ENCODE measurements at places on chromosomes 7 and 10.

- DNase-seq = no peak
These were observed 89.0 kb downstream of the PPP1R9A start for GRCh38 chr7:94996369-94996768.

DNA sequence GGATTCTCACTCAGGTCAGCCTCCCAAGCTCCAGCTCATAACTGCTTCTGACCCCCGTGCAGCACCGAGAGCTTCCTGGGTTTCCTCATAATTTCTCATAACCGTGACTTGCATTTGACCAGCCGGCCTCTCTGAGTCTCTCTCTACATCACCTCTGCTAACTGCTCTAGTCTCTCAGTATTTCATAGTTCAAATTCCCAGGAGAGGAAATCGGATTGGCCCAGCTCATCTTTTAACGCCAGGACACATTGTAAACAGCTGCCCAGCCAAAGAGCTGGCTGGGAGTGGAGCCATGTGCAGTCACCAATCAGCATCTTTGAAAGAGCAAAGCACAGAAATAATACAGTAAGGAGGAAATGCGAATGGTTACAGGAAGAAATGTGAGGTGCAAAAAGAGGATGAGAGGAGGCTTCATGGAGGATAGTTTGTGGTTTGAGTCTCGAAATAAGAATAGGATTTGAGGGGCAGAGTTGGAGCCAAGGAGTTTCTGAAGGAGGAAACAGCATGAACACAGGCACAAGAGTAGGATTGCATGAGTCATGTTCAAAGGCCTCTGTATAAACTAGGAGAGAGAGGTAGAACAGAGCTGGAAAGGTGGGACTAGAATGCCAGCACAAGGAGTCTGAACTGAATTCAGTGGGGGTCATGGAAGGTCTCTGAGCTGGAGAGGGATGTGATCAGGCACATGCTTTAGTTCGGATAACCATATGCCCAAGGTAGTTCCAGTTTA lies 15.2 kb upstream of the LBX1 start:
- no peak for DNase-seq

- no peak for DNase-seq
These were observed 88.7 kb downstream of the COBL start for GRCh38 chr7:51227861-51228260.

DNA sequence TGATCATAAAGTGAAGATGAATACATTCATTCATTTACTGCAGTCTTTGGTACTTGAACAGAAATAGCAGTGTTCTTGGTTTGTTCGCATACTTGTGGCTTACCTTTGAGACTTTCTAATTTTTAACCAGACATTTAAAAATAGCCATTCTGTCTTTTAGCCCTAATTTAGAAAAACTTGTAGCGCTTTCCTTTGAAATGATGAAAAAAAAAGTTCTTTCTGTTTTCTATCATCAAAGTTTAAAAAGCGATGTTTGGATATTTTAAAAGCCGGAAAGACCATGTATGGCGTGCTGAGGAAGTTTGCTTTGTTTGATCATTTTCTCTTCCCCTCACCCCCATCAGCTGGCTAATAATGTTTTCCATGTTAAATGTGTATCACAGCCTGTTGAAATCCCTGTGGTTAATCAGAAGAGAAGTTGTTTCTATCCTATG lies 116.3 kb downstream of the CUX1 start:
- no peak for DNase-seq

DNA sequence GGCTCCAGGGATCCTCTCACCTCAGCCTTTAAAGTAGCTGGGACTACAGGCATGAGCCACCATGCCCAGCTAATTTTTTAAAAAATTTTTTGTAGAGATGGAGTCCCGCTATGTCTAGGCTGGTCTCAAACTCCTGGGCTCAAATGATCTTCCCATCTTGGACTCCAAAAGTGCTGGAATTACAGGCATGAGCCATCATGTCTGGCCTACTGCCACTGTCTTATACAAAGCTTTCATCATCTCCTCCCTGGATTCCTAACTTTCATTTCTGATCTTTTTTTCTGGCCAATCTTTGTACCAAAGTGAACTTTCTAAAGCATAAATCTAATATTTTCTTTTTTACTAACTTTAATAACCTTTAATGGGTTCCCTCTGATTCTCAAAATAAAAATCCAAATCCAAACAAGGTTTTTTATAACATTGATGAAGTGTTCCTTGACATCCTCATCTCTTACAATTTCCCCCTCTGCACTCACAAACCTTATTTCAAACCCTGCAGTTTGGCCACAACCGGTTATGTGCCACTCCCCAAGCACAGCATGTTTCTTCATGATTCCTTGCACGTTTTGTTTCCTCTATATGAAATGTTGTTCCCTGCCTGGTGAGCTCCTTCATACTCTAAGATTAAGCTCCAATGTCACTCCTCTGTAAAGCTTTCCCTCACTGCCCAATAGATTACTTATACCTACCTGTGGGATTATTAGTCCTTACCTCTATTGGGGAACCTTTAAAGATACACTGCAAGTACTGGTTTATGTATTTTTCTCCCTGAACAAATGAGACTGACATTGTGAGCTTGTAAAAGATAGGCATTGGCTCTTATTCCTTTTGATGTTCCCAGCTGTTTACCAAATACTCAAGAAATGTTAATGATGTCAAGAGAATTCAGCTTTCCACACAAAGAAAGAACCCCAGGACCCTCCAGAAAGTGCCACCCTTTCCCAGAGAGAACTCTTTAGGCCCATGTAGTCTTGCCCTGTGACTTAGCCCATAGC lies 101.7 kb downstream of the HOXA1 start:
- DNase-seq = no peak

GRCh38 chr10:72601144-72601543 lies 24.7 kb downstream of the MICU1 start:
- DNase-seq = no peak

GRCh38 chr10:21269289-21269688 lies 256.2 kb downstream of the SKIDA1 start:
- DNase-seq = no peak

All from omental fat pad (tissue), 4 donors.